ENCODE measurements at places on chromosomes 11 and 22.

DNA sequence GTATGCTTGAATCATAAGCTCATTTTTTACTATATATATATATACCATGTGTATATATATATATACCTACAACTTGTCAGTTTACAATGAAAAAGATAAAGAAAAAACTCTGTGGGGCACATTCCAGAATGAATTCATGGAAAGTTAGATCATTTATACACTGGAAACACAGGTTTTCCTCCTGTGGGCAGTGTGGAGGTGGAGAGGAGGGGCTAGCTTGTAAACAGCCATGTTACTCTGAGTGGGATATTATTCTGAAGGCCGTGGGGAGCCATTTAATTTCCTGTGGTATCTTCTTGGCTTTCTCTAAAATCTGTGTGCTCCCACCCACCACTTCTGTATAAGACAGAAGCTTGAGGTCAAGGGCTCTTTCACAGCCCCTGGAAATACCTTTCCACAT lies 273.4 kb upstream of the MTNR1B start:
- no peak for DNase-seq

DNA sequence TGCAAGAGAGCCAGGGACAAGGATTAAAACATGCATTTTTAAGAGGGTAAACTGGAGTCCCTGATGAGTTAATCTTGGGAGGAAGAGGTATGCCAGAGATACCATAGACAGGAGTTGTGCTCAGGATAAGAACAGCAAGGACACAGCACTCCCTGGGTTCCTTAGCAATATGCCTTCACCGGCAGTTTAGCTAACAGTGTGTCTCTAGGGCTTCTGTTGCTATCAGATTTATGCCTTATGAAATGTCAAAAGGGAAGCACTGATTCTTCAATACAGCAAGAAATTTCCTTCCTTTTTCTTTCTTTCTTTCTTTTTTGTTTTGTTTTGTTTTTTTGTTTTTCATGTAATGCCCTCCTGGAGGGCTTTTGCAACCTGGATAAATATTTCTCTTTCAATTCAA lies 71.3 kb upstream of the LARGE1 start:
- no peak for DNase-seq

GRCh38 chr11:86625544-86625943 lies 46.9 kb downstream of the ME3 start:
- DNase-seq: no peak

GRCh38 chr11:126465573-126466188 lies 110.2 kb downstream of the ST3GAL4 start:
- DNase-seq: no peak

DNA sequence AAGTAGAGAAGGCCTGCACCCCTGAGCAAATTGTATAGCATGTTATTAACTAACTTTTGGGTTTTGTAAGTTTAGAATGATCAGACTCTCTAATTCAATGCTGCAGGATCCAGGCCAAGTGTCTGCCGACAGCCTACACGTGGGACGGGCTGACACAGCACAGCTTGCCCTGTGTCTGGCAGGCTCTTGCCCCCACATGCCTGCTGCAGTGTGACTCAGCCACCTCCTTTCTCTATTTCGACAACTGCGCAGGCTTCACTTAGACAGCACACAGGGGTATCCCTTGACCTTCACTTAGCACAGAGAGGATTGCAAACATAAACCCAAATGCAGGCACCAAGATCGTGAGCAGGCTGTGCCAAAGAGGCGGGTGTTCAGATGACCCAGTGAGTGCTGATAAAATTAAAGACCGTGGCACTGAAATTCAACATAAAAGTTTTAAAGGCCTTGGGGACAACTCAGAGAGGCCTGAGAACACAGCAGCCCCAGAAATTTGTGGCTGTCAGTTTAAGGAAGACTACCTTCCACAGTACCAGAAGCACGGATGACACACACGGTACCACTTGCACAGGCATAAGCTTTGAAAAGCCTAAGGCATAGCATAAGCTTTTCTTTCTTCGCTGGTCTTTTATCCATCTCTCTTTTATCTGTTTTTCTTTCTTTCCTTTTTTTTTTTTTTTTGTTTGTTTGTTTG lies 37.8 kb downstream of the SCN3B start:
- peak; percentile 91 for DNase-seq

GRCh38 chr11:59284773-59285129 lies 72.0 kb upstream of the MPEG1 start:
- no peak for DNase-seq

- DNase-seq: no peak
These were observed 1278.4 kb upstream of the TENM4 start for GRCh38 chr11:80719292-80719646.

GRCh38 chr11:128891913-128892398 lies 800 bp downstream of the KCNJ5 start:
- no peak for DNase-seq

GRCh38 chr22:45376009-45376408 lies 37.4 kb downstream of the SMC1B start:
- no peak for DNase-seq

DNA sequence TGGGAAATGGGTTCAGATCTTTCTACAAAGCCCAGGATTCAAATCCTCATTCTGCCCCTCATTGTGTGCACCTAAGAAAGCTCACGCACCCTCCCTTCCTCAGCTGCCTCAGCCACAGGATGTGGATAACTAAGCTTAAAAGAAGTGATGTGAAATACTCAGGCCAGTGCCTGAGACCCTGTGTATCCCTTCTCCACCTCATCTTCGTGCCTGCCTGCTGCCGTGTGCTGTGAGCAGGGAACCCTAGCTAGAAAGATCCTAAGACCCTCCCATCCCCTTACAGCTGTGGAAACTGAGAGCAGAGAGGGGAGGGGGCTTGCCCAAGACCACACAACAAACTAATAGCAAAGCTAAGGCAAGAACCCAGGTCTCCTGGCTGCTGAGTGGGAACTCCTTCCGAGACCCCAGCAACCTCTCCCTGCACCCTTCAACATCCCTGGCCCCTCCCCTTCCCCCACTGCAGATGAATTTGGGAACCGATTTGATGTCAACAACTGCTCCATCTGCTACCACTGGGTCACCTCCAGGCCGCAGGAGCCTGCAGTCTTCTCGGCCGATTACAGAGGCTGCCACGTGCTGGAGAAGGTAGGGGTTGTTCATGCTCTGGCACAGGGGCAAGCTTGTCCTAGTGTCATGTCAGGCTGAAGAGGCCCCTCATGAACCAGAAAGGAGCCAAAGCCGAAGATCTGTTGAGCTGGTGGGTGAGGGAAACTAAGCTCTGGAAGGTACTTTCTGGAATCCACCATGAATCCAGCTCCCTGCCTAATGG lies 1.5 kb downstream of the ZP1 start:
- no peak for DNase-seq

DNA sequence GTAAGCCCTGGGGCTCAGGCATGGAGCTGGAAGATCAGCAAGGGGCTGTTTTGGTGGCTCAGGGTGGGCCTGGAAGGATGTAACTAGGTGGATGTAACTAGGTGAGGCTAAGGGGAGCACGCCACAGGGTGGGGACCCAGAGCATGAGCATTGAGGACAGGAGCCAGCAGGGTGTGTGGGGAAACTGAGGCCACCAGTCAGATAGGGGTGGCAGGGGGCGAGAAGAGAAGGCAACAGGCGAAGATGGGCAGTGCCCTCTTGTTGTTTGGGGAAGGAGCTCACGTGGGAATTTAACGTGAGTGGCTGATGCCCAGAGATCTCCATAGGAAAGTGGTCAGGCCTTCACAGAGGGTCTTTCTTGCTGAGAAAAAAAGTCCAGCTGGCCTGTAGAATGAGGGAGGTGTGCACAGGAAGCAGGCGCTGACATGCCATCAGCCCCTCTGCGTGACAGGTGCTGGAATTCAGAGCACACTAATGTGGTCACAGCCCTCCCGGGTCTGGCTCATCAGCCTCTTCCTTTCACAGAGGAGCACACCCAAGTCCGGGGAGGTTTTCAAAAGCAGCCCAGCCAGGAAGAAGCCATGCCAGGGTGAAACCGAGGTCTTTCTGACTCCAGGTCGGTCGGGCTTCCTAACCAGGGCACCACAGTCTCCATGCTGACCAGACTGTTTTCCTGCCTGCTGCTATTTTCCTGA lies 54.6 kb upstream of the PAX6 start:
- DNase-seq: no peak

- no peak for DNase-seq
These were observed 18.6 kb downstream of the CBX7 start for GRCh38 chr22:39133871-39134270.

DNA sequence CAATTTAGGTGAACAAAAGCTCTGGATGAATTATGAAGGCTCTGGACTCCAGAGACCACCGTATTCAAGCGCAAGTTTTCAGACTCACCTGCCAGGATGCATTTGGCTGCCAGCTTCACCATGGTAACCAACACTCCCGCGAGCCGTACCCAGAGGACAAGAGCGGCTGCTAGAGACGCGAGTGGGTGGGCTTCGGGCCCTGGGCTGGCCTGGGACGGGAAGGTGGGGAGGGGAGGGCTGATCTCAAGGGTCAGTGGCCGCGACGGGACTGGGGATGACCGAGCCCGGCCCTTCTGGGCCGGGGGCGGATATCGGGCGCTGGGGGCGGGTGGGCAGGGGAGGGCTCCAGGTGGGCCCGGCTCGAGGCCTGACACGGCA lies 344 bp downstream of the IFT27 start:
- peak; percentile 13 for DNase-seq

DNA sequence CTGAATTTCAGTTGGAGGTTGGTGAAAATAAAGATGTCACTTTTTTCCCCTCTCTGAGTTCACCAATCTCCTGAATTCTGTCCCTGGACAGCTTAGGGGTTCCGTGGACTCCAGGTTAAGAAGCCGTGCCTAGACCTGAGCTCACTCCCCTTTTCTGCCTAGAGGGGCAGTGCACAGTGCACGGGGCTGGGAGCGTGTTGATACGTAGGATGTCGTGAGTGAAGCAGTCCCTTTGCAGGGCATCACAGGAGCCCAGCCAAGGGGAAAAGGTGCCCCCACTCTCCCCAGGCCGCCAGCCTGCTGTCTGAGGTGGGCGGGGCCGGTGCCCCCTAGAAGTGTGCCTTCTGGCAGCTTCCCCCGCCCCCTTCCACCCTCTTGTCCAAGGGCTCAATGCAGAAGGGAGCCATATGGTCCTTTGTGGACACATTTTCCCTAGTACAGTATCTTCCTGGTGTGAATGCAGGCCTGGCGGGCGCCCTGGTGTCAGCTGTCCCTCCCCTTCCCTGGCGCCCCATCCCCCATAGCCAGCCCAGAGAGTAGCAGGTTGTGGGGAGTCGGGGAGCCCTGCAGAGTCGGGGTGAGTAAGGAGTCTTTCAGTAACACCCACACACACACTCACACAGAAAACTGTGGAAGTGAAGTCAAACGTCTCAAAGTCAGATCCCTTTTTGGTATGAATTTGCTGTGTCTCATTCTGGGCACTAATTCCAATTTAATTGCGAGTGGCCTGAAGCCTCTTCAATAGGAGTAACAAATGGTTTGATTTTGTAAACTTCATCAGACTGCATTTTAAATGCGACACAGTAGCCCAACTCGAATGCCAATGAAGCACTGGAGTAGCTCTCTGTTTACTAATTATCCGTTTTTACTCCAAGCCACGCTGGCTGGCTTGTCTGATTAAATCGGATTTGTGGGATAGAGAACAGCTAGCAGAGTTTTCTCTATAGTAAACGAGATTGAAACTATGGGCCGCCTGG lies 67.5 kb upstream of the NNMT start:
- no peak for DNase-seq

- no peak for DNase-seq
These were observed 6.8 kb downstream of the ROBO4 start for GRCh38 chr11:124890683-124891372.

DNA sequence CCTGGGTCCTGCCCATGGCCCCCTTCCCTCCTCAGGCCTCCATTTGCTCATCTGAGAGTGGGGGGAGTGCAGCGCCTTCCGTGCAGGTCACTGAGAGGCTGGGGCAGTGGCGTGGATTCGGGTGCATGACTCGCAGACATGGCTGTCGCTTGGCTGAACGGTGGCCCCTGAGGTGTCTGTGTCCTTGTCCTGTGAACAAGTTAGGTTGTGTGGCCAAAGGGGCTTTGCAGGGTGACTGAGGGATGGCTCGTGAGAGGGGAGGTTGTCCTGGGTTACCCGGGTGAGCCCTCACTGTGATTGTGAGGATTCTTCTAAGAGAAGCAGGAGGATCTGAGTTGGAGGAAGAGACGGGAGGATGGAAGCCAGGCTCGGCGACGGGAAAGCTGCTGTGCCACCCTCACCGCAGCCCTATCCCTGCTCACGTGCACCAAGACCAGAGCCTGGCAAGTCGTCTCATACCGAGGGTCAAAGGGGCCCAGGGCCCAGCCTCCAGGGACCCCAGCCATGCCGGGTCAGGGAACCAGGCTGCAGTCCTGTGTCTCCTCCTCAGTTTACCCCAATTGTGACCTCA lies 79.1 kb downstream of the KCNQ1 start:
- DNase-seq: no peak

- DNase-seq: no peak
These were observed 8.9 kb downstream of the SCN4B start for GRCh38 chr11:118143661-118144185.

- no peak for DNase-seq
These were observed 17.9 kb upstream of the TREH start for GRCh38 chr11:118697346-118697745.

DNA sequence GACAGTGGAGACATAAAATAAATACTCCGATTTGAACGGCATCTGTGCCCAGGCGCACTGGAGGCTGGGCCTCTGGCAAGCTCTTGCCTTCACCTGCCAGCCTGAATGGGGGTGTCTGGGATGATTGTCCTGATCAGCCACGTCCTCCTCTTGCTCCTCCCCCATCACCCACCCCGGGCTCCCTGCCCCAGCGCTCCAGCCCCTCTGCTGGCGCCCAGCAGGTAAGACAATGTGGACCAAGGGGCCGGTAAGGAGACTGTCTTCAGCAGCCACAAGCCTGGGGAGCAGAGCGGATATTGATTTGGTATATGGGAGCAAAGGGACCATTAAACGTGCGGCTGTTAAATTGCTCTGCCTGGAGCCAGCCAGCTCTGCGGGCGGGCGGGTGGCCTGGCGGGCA lies 24.9 kb downstream of the WNT11 start:
- no peak for DNase-seq
